ENCODE measurements at places on chromosomes 12 and 14. TPM values are rescaled to one million over a fixed set of nuclear protein-coding genes. Genes with fewer than 3 reads are reported as not detected.

- no peak for DNase-seq
- no peak overlapping the region for H3K4me3 ChIP-seq
- peaks cover 16% of the 10 kb centered on the region for H3K36me3 ChIP-seq
- peaks cover 4% of the 10 kb centered on the region for H3K27me3 ChIP-seq
Measured at GRCh38 chr12:95859344-95859816, 628 bp downstream of the SNRPF start.

The SERPINA3 gene
- total RNA-seq, result 3.9 TPM

GRCh38 chr12:3748620-3749019 lies 4.3 kb downstream of the CRACR2A start:
- H3K27me3 ChIP-seq, result peaks cover 9% of the 10 kb centered on the region
- no peaks in the 10 kb centered on the region for H3K36me3 ChIP-seq
- no peak overlapping the region for H3K4me3 ChIP-seq
- H3K4me1 ChIP-seq, result peaks cover 8% of the 10 kb centered on the region
- no peak for DNase-seq

The GSC gene
- not detected for total RNA-seq

DNA sequence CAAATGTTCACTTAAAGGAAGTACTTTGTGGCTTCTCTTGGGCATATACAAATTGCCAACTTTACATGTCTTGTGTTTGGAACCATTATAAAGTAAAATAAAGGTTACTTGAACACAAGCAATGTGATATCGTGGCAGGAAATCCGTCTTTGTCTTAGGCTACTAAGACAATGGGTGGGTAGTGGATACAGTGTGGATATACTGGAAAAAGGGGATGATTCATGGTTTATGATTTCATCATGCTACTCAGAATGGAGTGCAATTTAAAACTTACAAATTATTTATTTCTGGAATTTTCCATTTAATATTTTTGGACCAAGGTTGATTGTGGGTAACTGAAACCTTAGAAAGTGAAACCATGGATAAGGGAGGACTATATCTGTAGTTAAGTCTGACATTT lies 48.4 kb downstream of the MYRFL start:
- H3K4me3 ChIP-seq, result no peak overlapping the region
- no peak overlapping the region for H3K27ac ChIP-seq
- peaks cover 23% of the 10 kb centered on the region for H3K4me1 ChIP-seq
- DNase-seq, result no peak

DNA sequence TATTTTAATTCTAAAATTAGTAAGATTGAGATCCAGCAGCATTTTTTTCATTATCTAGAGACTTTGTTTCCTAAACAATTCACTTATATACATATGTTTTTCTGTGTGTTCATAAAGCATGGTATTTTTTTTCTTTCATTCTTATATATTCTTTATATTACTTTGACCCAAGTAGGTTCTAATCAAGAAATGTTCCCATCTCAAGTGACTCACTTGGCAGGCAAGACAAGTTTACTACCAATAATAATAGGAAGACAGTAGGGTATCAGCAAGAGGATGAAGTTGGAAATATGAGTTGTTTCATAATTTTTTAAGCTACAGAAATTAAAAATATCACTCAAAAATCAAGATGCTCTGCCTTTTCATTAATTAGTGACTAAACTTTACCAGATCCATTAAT lies 613.4 kb upstream of the ATP2B1 start:
- no peak for DNase-seq
- no peak overlapping the region for H3K4me3 ChIP-seq
- H3K27ac ChIP-seq, result no peak overlapping the region
- peaks cover 2% of the 10 kb centered on the region for H3K36me3 ChIP-seq
- no peaks in the 10 kb centered on the region for H3K27me3 ChIP-seq
- no peaks in the 10 kb centered on the region for H3K4me1 ChIP-seq

The GUCY2C gene
- not detected for total RNA-seq

DNA sequence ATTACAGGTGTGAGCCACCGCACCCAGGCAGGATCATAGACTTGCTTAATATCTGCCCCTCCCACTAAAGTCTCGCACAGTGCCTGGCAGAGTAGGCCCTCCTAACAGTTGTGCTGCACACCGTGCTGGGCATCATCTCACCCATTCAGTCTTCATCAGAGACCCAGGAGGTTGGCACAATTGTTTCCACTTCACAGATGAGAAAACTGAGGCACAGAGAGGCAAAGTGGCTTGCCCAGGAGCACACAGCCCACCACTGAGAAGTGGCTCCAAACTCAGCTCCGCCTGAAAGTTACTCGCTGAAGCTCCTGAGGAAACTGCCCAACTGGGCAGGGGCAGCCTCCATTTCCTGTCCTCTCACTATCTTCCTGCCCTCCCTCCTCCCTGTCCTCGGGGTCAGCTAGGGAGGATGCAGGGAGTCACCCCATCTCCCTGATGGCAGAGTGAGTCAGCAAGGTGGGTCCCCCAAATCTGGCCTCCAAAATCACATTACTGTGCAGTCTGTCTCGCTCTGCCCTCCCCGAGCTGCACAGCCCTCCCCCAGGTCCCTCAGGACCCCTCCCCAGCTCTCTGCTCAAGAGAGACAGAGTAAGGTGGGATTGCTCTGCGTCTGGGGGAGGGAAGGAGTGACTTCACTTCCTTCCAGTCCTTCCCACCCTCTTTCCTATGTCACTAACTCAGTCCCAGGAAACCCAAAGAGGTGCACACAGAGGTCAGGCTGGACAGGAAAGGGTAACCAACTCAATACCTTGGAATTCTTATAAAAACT lies 5.7 kb downstream of the SLC8B1 start:
- DNase-seq, result no peak
- no peaks in the 10 kb centered on the region for H3K27me3 ChIP-seq
- H3K27ac ChIP-seq, result no peak overlapping the region

GRCh38 chr12:93018610-93019009 lies 89.5 kb upstream of the EEA1 start:
- no peak overlapping the region for H3K4me3 ChIP-seq
- H3K27ac ChIP-seq, result no peak overlapping the region
- no peaks in the 10 kb centered on the region for H3K36me3 ChIP-seq
- H3K27me3 ChIP-seq, result no peaks in the 10 kb centered on the region

DNA sequence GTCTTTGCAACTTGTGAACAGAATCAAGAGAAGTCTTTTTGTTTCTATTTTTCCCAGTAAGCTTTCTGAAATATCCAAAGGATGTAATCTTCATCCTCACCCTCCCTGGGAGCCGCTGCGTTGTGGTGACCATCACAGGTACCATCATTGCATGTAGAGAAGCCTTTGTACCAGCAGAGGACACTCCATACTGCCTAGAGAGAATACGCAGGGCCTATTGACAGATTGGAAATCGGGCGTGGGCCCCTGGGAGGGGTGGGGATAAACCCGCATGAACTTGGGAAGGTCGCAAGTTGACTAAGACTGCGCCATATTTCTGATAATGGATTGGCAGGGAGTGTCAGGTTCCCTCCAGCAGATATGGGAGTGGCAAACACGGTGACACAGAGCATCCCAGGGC lies 12.7 kb downstream of the KRT1 start:
- peaks cover 57% of the 10 kb centered on the region for H3K27me3 ChIP-seq
- no peaks in the 10 kb centered on the region for H3K36me3 ChIP-seq
- H3K27ac ChIP-seq, result no peak overlapping the region
- H3K4me1 ChIP-seq, result no peaks in the 10 kb centered on the region
- no peak overlapping the region for H3K4me3 ChIP-seq

- H3K4me1 ChIP-seq, result peaks cover 28% of the 10 kb centered on the region
- H3K27ac ChIP-seq, result no peak overlapping the region
Measured at GRCh38 chr14:68468437-68469207, 324.2 kb downstream of the ZFP36L1 start.

DNA sequence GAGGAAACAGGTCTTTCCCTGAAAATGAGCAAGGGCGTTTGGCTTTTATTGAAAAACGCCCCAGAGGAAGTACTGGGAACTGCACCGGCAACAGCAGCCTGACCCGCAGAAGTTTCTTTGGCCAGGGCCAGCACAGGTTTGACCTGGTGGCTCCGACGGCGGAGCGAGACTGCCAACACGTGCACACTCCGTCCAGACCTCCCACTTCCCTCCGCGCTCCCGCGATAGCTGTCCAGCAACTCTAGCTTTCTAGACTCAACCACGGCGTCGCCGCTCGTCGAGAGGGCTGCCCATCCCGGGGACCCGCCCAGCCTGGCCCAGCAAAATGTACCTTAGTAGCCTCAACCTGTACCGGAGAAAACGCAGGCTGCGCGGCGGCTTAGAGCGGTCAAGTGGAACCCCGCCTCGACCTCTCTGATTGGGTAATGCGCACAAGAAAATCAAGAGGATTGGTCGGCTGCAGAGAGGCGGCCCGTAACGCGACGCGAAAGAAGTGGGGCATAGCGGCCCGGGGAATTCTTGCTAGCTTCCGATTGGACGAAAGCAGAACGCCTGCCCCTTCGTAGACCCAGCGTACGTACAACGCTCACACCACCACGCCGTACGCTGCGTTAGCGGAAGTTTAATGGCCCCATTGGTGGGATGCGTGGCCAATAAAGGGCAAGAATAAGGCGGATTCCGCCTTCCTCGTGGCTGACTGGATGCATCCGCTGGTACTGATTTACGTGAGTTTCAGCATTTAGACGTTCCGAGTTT lies at the start of gene WDR89:
WDR89 (minus strand) TSS at position 399 of the 756 bp plus-strand sequence. CDS start 41,929 bp downstream, outside the sequence.
- peak within 1 kb of the TSS; percentile 96 for H3K27ac ChIP-seq
- peaks cover 4% of the 10 kb centered on the region for H3K36me3 ChIP-seq
- H3K4me3 ChIP-seq, result peak within 1 kb of the TSS; percentile 97
- H3K4me1 ChIP-seq, result peaks cover 13% of the 10 kb centered on the region

DNA sequence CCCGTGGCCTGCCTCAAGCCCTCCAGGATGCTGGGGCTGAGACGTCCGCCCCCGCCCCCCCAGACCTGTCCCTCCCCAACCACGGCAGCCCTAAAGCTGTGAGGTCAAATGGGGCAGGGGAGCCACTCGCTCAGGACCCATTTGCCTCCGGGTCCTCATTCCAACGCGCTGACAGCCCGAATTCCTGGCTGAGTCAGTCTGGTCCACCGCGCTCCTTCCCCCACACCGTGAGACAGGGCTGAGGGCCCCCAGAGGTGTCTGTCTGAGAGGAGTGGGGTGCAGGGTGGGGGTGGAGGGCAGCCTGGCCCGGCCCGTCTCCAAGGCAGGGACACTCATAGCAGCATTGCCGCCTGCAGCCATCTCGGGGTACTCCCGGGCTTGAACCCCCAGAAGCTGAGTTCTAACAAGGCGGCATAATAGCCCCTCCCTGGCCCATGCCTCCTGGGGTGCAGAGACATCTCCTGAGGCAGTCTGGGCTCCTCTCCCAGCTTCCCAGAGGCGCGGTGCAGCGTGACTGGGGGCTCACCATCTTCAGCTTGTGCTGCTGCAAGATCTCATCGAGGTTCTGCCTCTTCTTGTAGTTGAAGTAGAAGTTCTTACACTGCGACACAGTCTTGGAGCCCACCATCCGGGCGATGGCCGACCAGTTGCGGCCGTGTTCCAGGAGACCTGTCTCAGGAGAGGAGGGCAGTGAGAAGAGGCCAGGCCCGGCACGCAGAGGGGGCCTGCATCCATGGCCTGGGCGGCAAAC lies 90.5 kb downstream of the RFLNA start:
- DNase-seq, result no peak
- peak overlapping the region; percentile 94 for H3K27ac ChIP-seq
- H3K4me1 ChIP-seq, result peaks cover 71% of the 10 kb centered on the region
- H3K4me3 ChIP-seq, result peak overlapping the region; percentile 98

The CSRP2 gene
- total RNA-seq, result 215 TPM

DNA sequence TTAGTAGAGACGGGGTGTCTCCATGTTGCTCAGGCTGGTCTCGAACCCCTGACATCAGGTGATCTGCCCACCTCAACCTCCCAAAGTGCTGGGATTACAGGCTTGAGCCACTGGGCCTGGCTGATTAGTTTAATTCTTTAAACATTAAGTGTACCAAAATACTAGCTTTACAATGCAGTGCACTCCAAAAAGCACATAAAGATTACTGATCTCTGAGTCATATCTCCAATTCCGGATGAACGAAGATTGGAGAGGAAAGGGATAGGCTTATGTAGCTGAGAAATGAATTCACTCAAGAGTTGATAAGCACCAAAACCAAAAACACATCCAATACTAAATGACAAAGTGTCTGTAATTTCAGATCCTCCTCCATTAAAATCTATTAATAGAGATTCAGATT lies 15.1 kb downstream of the NAV3 start:
- H3K4me1 ChIP-seq, result peaks cover 40% of the 10 kb centered on the region
- no peaks in the 10 kb centered on the region for H3K27me3 ChIP-seq
- no peak overlapping the region for H3K4me3 ChIP-seq
- H3K27ac ChIP-seq, result peak overlapping the region; percentile 36
- H3K36me3 ChIP-seq, result no peaks in the 10 kb centered on the region
- DNase-seq, result no peak

The WSCD2 gene
- 0.32 TPM for total RNA-seq

GRCh38 chr12:79046021-79046420 lies 181.4 kb downstream of the SYT1 start:
- no peak overlapping the region for H3K27ac ChIP-seq
- DNase-seq, result no peak
- H3K4me3 ChIP-seq, result no peak overlapping the region
- H3K4me1 ChIP-seq, result peaks cover 5% of the 10 kb centered on the region
- H3K36me3 ChIP-seq, result no peaks in the 10 kb centered on the region
- no peaks in the 10 kb centered on the region for H3K27me3 ChIP-seq

- peaks cover 3% of the 10 kb centered on the region for H3K4me1 ChIP-seq
- no peaks in the 10 kb centered on the region for H3K36me3 ChIP-seq
- DNase-seq, result no peak
- no peak overlapping the region for H3K27ac ChIP-seq
- no peak overlapping the region for H3K4me3 ChIP-seq
- H3K27me3 ChIP-seq, result peaks cover 15% of the 10 kb centered on the region
Measured at GRCh38 chr14:30227876-30228275, 300.2 kb upstream of the PRKD1 start.

GRCh38 chr12:28775556-28775955 lies 373.5 kb upstream of the FAR2 start:
- no peaks in the 10 kb centered on the region for H3K36me3 ChIP-seq
- DNase-seq, result no peak
- H3K4me1 ChIP-seq, result no peaks in the 10 kb centered on the region
- H3K27ac ChIP-seq, result no peak overlapping the region
- H3K4me3 ChIP-seq, result no peak overlapping the region
- no peaks in the 10 kb centered on the region for H3K27me3 ChIP-seq

DNA sequence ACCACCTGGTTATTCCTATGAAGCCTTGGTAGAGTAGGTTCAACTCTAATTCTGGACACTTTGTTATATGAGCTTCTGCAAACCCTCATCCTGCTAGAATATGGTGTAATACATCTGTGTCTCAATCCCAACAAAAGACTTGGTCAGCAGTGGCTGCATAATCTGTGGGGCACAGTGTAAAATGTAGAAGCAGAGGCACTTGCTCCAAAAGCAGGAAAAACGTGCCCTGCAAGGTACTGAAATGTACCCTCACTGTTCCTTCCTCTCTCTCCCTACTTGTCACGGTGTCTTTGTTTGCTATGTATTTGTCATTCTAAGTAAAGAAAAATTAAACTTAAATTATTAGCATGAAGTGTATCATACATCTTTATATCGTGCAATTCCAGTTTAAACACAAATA lies 267.9 kb downstream of the BCL11B start:
- H3K4me1 ChIP-seq, result peaks cover 6% of the 10 kb centered on the region
- no peaks in the 10 kb centered on the region for H3K36me3 ChIP-seq
- DNase-seq, result no peak
- no peak overlapping the region for H3K27ac ChIP-seq

Data from chondrocyte (in vitro differentiated cells).